ENCODE measurements at places on chromosomes 6 and 20. TPM values are rescaled to one million over a fixed set of nuclear protein-coding genes. Genes with fewer than 3 reads are reported as not detected.

SEMG1 gene
- not detected for polyA plus RNA-seq

GFOD1 gene
- 8.2 TPM for polyA plus RNA-seq

SLC22A2 gene
- not detected for polyA plus RNA-seq

ADAM33 gene
- not detected for polyA plus RNA-seq

ABT1 gene
- polyA plus RNA-seq: 22.4 TPM

SPEF1 gene
- polyA plus RNA-seq: 0.58 TPM

SNPH gene
- polyA plus RNA-seq: 29.4 TPM

KCNK16 gene
- not detected for polyA plus RNA-seq

HSP90AB1 gene
- 485 TPM for polyA plus RNA-seq

ADGRF5 gene
- polyA plus RNA-seq: not detected

RPP40 gene
- 16.2 TPM for polyA plus RNA-seq

NFATC2 gene
- polyA plus RNA-seq: not detected

GRM4 gene
- 3.7 TPM for polyA plus RNA-seq

SAMD3 gene
- polyA plus RNA-seq: 17.1 TPM

MCUR1 gene
- 7.4 TPM for polyA plus RNA-seq

TAGAP gene
- polyA plus RNA-seq: not detected

TNF gene
- polyA plus RNA-seq: not detected

MRAP2 gene
- polyA plus RNA-seq: 1.4 TPM

SLC52A3 gene
- polyA plus RNA-seq: not detected

RNGTT gene
- polyA plus RNA-seq: 25.7 TPM

TBXT gene
- polyA plus RNA-seq: not detected

AURKA gene
- 4.7 TPM for polyA plus RNA-seq

B4GALT5 gene
- polyA plus RNA-seq: 36.8 TPM

ZNF451 gene
- 48.7 TPM for polyA plus RNA-seq

SALL4 gene
- polyA plus RNA-seq: 1.1 TPM

ZNF334 gene
- polyA plus RNA-seq: 43.2 TPM

ID4 gene
- 506 TPM for polyA plus RNA-seq

CAGE1 gene
- polyA plus RNA-seq: not detected

GINS1 gene
- polyA plus RNA-seq: 4.5 TPM

HLA-DRA gene
- not detected for polyA plus RNA-seq

FNDC11 gene
- polyA plus RNA-seq: 5.2 TPM

STX7 gene
- 79.5 TPM for polyA plus RNA-seq

BTN1A1 gene
- not detected for polyA plus RNA-seq

C20orf141 gene
- polyA plus RNA-seq: not detected

ATP9A gene
- polyA plus RNA-seq: 63.1 TPM

SCUBE3 gene
- 7.3 TPM for polyA plus RNA-seq

PPP1R16B gene
- 1.9 TPM for polyA plus RNA-seq

GGTLC1 gene
- polyA plus RNA-seq: not detected

HMGN3 gene
- 121 TPM for polyA plus RNA-seq

MAPK14 gene
- polyA plus RNA-seq: 18.2 TPM

BPIFB1 gene
- not detected for polyA plus RNA-seq

LRRC73 gene
- polyA plus RNA-seq: 4.7 TPM
